ENCODE measurements at places on chromosomes 6 and 20.

- no peak for DNase-seq
These were observed 12.0 kb upstream of the RAET1E start for GRCh38 chr6:149909701-149910470.

- no peak for DNase-seq
These were observed 465.2 kb upstream of the CITED2 start for GRCh38 chr6:139839506-139840156.

GRCh38 chr6:33410711-33411631, at the start of gene PHF1:
PHF1 (plus strand) TSS chr6:33411014; CDS start chr6:33412264, 1,250 bp downstream.
- no peak for DNase-seq

DNA sequence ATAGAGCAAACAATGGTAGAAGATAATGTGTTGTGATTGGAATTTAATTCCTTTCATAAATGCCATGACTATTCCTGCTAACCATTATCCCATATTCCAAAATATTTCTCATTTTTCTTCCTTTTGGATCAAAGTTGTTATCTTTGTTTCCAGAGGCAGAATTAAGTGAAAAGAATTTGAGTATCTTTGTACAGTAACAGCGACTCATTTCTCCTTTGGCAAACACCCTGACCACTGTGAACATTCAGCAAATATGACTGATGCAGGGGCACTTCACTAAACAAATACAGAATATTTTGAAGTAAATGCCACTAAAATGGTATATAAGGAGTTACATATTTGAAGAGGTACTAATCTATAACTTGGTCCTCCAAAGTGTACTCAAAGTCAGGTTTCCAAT, 105.0 kb upstream of the LAMP5 start:
- DNase-seq, result no peak

DNA sequence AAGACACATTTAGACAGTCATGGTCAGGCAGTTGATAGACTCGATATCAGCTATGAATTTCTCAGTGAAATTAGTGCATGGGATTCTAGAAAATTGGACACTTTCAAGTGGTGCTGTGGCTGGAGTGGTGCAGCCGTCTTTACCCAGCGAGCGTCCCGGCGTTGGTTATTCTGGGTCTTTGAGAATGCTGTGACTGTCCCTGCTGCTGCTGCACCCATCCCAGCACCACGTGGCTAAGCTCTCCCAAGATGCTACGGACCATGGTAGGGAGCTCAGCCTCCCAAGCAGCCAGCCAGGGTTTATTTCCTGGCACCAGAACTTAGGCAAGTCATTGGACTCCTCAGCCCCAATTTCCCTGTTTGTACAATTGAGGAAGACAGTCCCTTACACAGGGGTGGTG, 147.2 kb upstream of the RPS6KA2 start:
- no peak for DNase-seq

DNA sequence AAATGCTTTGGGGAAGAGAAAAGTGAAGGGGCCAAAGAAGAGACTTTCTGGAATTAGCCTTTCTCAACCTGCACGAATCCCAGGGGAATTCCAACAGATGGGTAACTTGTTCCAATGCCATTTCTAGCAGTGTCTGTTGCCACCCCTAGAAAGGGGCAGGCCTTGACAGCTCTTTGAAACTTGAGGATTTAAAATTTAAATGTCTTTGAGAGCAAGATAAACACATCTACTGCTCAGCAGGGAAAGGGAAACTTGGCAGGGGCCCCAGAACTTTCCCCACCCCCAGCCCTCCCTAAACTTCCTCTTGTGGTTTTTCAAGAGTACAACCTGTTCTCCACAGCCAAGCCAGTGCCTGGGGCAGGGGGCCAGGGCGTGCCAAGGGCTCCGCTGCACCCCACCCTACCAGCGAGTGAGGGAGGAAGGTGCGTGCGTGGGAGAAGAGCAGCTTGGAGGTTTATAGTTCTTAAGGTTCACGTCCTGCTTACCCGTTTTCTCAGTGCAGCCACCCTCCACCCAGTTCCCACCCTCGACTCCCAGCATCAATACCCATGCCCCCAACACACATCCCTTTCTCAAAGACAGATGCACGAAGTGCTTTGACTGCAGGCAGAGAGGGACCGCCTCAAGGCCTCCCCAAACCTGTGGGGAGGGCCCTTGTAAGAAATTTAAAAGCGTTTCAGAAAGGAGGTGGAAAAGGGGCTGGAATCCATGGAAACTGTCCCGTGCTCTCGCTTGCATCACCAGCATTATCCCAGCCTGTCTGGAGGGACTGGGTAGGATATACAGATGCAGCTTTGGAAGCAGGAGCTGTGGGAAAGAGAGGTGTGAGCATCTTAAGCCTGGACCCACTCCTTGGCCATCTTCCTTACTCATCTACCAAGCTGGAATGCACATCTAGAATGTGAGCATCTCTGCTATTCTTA, 4.5 kb upstream of the TAF8 start:
- DNase-seq, result peak; percentile 91

DNA sequence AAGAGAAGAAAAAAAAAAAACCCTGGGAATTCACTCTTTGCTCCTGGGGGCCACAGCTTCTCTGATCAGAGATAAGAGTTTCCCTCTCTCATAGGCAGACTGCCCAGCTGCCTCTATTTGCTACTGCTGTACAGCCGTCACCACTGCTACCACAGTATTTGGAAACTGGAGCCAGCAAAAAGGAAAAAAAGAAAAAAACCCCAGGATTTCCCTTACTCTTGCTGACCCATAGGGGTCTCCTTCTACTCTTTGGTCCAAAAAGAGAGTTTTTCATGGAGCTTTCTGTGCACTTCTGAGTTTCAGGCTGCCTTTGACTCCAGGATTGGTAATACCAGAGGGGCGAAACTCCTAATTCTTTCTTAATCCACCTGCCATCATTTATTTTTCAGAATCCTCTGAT, 89.7 kb downstream of the MDGA1 start:
- DNase-seq, result no peak

DNA sequence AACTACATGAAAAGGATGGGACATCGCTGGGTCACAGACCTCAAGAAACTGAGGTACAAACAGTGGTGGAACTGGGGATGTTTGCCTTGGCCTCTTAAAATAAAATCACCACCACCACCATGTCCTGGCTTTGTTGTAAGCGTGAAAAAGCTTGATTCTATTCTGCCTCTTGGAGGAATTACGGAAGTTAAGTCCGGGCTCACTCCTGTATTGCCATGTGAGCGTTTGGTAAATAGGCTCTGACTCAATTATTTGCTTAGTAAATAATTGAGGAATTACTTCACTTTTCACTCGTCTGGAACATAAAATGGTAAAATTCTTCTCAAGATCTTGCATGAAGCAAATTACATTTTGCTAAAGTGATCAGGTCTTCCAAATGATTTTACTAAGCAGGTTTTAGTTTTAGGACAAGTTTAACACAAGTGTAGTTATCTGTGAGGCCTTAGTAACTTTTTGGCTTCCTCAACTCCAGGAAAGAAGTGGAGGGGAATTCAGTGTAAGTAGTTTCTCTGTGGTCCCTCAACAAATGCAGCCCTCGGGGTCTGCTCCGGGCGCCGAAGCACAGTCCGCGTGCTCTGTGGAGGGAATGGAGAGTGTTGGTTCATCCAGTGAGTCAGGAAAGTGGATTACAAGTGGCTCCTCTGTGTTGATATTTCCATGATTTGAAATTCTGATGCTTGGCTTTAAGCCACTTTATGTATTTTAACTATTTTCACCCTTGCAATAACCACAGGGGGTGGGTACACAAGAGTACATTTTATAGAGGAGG, 23.8 kb downstream of the IYD start:
- no peak for DNase-seq

GRCh38 chr6:28558629-28559028, 32.9 kb downstream of the GPX5 start:
- DNase-seq, result no peak

DNA sequence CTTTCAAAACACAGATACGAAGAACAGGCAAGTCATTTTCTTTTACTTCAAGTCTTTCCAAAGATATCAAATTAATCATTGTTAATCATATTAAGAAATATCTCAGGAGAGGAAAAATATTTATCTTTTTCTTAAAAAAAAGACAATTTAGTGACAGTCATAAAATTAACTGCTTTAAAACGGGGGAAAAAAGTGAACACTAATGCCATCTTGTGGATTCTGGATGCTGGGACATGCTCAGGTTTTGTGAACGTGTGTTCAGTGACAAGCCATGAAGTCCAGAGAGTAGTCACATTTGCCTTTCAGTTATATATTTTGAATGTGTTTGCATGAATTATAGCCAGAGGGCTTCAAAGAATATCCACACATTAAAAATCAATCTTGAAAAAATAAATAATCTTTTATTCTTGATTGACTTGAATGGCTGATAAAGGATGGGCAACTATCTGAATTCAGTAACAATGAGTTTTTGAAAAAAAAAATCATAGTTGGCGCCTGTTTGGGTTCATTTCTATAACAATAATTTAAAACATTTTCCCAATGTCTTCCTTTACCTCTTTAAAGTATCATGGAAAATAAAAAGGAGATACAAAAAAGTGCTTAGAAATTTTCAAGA, 74.7 kb upstream of the NOX3 start:
- DNase-seq, result no peak

DNA sequence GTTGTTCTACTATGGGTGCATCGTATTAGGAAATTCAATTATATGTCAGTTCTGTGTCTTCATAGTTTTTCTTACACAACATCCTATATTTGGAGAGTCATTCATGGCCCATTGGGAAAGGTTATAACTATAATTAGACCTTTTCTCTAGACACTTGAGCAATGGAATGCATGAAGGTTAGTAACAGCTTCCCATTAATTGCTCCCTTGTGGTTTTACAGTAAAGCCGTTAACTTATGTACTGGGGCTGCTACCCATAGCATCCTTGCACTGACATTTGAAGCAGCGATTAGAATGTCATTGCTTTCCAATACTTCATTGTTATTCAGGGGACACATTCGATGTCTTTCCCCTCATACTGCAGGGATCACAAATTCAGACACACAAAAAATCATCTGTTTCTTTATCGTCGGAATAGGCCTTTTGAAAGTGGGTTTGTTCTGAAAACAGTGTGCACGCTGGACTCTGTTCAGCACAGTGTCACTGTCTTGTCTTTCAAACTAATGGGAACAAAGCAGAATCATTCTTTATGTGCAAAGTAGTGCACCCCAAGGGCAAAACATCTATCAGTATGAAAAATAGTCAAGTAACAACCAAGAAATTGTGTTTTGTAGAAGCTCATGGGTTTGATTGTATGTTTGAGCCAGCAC, 634.3 kb upstream of the MAP3K7 start:
- DNase-seq, result no peak

DNA sequence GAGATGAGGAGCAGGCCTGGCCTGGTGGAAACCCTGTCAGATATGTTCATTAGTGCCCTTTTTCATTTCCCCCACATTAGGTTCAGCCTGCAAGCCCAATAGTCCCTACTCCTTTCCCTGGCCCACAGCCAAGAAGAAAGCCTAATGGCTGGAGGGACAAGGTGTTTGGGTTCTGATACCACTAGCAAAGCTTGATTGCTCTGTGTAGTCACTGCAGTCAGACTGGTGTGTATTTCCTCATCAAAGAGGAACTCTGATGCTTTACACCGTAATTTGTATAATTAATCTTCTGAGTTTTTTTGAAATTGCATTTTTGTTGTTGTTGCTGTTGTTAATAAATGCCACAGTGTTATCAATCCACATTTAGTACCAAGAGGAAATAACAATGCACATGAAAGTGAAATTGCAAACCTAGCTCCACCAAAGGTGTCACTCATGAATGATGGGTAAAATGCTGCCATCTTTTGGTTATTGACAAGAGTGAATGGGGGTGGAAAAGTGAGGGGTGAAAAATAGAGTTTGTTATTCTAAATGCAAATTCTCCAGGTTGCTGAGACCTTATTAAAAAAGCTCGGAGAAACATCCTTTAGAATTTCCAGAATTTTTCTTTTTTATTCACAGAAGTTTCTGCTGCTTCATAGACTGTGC, 320.2 kb upstream of the POU3F2 start:
- no peak for DNase-seq

GRCh38 chr6:54856129-54856528, 9.6 kb downstream of the FAM83B start:
- no peak for DNase-seq

- no peak for DNase-seq
These were observed 21.9 kb downstream of the BHLHE23 start for GRCh38 chr20:62984666-62985443.

DNA sequence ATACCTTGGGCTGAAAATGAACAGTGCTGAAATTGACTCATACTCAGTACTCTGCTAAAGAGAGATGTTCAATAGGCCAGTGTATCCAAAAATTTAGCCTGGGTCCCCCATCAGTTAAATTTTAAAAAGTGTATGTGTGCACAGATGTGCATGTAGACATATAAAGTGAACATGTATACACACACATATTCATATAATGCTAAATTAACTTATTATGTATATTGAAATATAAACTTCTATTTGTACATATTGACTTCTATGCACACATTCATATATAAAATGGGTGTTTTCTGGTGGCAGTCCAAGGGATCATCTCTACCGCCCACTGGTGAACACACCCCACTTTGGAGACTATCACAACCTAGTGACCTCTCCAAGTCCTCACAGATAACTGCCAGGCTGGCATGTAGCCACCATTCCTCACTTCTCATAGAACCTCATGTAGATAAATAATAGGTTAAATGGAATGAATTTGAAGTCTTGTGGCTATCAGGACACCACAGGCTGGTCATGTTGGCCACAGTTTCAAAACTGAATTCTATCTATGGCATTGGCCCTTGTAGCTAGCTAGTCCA, 8.8 kb downstream of the SLC22A16 start:
- no peak for DNase-seq

- DNase-seq, result no peak
These were observed 492.9 kb upstream of the JAG1 start for GRCh38 chr20:11166712-11167111.

DNA sequence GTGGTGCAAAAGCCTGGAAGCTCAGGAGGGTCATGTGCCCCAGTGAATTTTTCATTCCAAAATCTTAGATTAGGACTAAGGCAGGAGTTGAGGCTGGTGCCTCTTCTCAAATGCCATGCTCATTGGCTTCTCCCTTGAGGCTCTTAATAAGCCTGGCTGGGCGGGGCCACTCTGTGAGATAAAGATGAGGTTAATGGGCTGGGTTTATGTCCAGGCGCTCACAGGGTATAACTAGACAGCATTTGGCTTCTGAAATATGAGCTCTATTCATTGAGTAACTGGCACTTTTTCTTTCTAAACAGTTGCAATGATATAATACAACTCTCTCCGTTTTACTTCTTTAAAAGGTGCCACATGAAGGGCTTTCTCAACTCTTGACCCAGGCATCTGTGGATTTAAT, 156.3 kb downstream of the SCML4 start:
- DNase-seq, result no peak

- DNase-seq, result no peak
These were observed at the start of gene SIM1 for GRCh38 chr6:100464903-100465700. SIM1 (minus strand) TSS chr6:100464921; CDS start chr6:100463468, 1,453 bp downstream.
